ENCODE measurements at places on chromosomes 1 and 21.

DNA sequence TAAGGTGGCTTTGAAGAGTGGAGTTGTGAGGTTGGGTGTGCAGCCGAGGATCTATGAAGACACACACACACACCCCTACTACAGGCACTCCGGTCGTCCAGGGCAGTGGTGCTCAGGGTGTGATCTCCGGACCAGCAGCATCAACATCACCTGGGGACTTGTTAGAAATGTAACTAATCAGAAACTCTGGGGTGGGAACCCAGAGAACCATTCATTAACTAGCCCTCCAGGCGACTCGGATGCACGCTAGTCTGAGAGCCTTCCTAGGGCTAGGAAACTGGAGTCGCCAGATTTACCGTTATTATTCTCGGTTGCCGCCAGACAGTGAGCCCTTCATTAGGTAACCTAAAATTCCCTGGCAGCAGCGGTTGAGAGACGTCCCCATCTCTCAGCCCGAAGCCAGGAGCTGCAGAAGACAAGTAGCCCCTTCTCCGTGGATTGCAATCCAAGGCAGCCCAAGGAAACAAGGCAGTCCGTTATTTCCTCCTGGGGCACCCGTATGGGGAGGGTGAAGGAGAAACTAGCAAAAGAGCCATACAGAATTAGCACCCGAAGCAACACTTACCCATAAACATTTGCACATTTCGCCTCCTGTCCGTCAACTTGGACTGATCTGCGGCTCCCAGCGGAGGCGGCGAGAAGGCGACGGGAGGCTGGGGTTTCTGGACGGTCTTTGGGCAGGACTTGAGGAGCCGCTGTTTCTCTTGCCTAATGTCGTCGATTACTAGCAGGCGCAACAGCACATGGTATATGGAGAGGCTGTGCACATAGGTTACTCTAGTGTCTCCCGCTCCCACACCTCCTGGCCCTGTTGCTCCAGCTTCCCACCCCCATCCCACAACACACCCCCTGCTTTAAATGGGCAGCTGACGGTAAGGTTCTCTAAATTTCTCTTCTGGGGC is 2.9 kb upstream of the CCN1 start:
- H3K27ac ChIP-seq, result peak overlapping the region; percentile 88
- peaks cover 11% of the 10 kb centered on the region for H3K4me1 ChIP-seq
- DNase-seq, result peak; percentile 29

- no peak overlapping the region for H3K27ac ChIP-seq
- no peaks in the 10 kb centered on the region for H3K4me1 ChIP-seq
- H3K27me3 ChIP-seq, result no peaks in the 10 kb centered on the region
- no peaks in the 10 kb centered on the region for H3K36me3 ChIP-seq
- no peak for DNase-seq
- no peak overlapping the region for H3K4me3 ChIP-seq
Measured at GRCh38 chr1:102872526-102872925, 235.8 kb downstream of the COL11A1 start.

DNA sequence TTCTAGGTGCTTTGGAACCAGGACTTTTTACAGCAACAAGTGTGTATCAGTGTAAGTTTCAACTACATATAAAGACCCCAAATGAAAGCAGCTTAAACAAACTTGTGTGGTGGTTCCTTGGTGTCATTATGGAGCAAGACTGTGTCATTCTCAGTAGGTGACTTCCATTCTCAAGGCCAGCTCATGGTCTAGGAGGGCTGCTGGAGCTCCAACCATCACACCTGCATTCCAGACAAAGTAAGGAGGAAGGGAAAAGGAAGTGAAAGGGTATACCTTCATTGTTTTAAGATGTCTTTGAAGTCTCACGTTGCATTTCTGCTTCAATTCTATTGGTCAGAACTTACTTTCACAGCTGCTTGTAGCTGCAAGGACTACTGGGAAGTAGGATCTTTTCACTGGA is 188.6 kb downstream of the C1orf94 start:
- no peak overlapping the region for H3K4me3 ChIP-seq
- no peak overlapping the region for H3K27ac ChIP-seq
- H3K4me1 ChIP-seq, result no peaks in the 10 kb centered on the region
- DNase-seq, result no peak
- no peaks in the 10 kb centered on the region for H3K36me3 ChIP-seq

DNA sequence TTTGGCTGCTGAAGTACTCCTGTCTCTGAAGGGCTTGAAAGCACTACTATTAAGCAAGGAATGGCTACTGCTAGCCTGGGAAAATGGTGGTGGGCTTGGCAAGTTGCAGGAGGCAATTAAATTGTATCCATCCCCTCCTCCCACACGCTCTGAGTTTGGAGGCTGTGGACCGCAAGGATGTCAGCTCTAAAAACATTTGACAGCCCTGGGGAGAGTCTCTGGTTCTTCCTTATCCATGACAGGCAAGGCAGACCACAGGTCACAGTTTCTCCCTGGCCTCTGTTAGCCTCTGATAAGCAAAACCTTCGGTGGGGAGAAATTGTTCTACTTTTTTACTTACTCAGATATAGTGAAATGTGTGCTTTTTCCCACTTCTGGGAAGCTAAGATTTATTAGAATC is 46.6 kb downstream of the S1PR1 start:
- no peaks in the 10 kb centered on the region for H3K27me3 ChIP-seq
- no peaks in the 10 kb centered on the region for H3K4me1 ChIP-seq
- H3K27ac ChIP-seq, result no peak overlapping the region
- H3K4me3 ChIP-seq, result no peak overlapping the region

DNA sequence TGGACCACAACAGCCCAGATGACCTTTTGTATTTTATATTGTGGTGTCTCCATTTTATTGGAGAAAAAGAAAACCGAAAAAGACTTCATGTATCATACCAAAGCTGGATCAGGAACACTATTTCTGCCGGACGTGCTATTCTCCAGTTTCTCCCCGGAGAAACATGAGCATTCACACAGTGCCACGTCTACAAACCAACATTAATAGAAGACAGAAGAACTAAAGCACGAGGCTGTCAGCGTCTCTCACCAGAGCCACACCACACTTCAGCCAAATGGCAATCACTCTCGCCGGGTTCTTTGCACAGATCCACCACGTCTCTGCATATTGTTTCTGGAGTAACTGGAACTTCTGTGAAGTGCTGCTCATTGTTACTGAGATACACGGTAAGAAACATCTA is 24.8 kb downstream of the TP53BP2 start:
- H3K36me3 ChIP-seq, result peaks cover 21% of the 10 kb centered on the region
- DNase-seq, result no peak
- no peaks in the 10 kb centered on the region for H3K27me3 ChIP-seq
- peaks cover 11% of the 10 kb centered on the region for H3K4me1 ChIP-seq
- H3K4me3 ChIP-seq, result no peak overlapping the region

GRCh38 chr1:104132382-104132973 is 382.8 kb downstream of the AMY1C start:
- no peak overlapping the region for H3K4me3 ChIP-seq
- H3K27ac ChIP-seq, result no peak overlapping the region
- H3K36me3 ChIP-seq, result no peaks in the 10 kb centered on the region
- peak; percentile 67 for DNase-seq
- H3K27me3 ChIP-seq, result no peaks in the 10 kb centered on the region

- no peaks in the 10 kb centered on the region for H3K27me3 ChIP-seq
- no peak for DNase-seq
- H3K27ac ChIP-seq, result no peak overlapping the region
- H3K4me3 ChIP-seq, result no peak overlapping the region
- H3K4me1 ChIP-seq, result peaks cover 6% of the 10 kb centered on the region
Measured at GRCh38 chr1:53288002-53288789, 39.7 kb downstream of the LRP8 start.

DNA sequence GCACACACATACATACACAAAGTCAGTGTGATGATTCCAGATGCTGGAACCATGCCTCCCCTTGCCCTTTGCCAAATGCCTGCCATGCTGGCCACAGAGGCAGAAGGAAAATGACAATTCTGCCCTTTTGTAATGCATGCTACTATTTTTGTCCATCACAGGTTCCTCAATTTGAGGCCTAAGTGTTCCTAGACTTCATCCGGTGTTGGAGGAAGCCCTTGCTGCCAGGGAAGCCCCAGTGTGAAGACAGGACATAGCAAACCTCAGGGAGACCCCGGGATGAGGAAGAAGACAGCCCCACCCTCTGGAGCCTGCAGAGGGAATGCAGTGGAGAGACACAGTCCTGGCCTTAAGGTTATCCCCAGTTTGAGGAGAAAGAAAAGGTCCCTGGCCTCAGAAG is 14.4 kb downstream of the PRR9 start:
- no peak for DNase-seq
- no peaks in the 10 kb centered on the region for H3K27me3 ChIP-seq
- H3K27ac ChIP-seq, result no peak overlapping the region
- no peak overlapping the region for H3K4me3 ChIP-seq
- H3K4me1 ChIP-seq, result no peaks in the 10 kb centered on the region

- 0 out of 2 replicates have a peak overlapping the region, but pooled peaks have one; percentile 14 for H3K27ac ChIP-seq
- H3K36me3 ChIP-seq, result no peaks in the 10 kb centered on the region
- H3K4me3 ChIP-seq, result no peak overlapping the region
- no peaks in the 10 kb centered on the region for H3K4me1 ChIP-seq
Measured at GRCh38 chr1:176656257-176656995, 193.5 kb downstream of the PAPPA2 start.

- H3K4me1 ChIP-seq, result no peaks in the 10 kb centered on the region
- H3K36me3 ChIP-seq, result no peaks in the 10 kb centered on the region
- H3K27me3 ChIP-seq, result no peaks in the 10 kb centered on the region
- no peak overlapping the region for H3K4me3 ChIP-seq
- DNase-seq, result no peak
Measured at GRCh38 chr1:31640964-31641363, 3.7 kb downstream of the PEF1 start.

- no peak overlapping the region for H3K4me3 ChIP-seq
- no peaks in the 10 kb centered on the region for H3K36me3 ChIP-seq
- no peak for DNase-seq
Measured at GRCh38 chr1:7229696-7230631, 444.7 kb downstream of the CAMTA1 start.

DNA sequence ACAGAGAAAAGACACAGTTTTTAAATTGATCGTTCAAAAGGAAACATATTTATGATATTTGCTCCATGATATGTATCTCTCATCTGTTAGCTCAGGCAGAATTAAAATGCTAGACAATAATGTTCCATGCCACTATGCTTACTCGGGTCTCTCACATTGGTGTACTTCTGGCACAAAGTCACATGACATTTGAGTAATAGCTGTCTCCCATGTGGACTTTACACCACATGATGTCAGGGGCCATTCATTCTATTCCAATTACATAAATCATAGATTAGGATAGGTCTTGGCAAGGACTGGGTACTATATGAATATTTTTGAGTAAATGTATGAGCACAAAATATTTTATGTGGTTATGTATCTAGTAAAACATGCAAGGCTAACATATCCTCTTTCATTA is 648.4 kb downstream of the PLA2G4A start:
- no peaks in the 10 kb centered on the region for H3K36me3 ChIP-seq
- no peak overlapping the region for H3K27ac ChIP-seq
- no peaks in the 10 kb centered on the region for H3K27me3 ChIP-seq
- H3K4me1 ChIP-seq, result no peaks in the 10 kb centered on the region

GRCh38 chr1:218304281-218305039 is 19.4 kb downstream of the RRP15 start:
- no peak overlapping the region for H3K4me3 ChIP-seq
- H3K27ac ChIP-seq, result no peak overlapping the region
- H3K36me3 ChIP-seq, result peaks cover 26% of the 10 kb centered on the region

GRCh38 chr1:109632671-109633346 is 13.2 kb downstream of the AMPD2 start:
- no peak overlapping the region for H3K4me3 ChIP-seq
- peaks cover 8% of the 10 kb centered on the region for H3K36me3 ChIP-seq
- DNase-seq, result peak; percentile 53
- H3K27me3 ChIP-seq, result no peaks in the 10 kb centered on the region
- H3K27ac ChIP-seq, result no peak overlapping the region

DNA sequence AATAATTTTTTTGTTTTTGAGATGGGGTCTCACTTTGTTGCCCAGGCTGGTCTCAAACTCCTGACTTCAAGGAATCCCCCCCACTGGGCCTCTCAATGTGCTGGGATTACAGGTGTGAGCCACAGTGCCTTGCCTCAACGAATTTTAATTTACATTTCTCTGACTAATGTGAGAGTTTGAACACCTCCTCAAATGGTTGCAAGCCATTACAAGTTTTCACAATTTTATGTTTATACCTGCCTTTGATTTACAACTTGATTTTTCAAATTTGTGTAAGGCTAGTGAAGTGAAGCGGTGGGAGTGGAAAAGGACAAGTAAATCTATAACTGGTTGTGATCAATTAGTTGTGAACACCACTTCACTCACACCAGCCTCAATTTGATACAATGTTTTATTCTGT is 8.9 kb upstream of the RHBDL2 start:
- H3K36me3 ChIP-seq, result no peaks in the 10 kb centered on the region
- H3K27me3 ChIP-seq, result no peaks in the 10 kb centered on the region
- no peaks in the 10 kb centered on the region for H3K4me1 ChIP-seq
- H3K27ac ChIP-seq, result no peak overlapping the region

DNA sequence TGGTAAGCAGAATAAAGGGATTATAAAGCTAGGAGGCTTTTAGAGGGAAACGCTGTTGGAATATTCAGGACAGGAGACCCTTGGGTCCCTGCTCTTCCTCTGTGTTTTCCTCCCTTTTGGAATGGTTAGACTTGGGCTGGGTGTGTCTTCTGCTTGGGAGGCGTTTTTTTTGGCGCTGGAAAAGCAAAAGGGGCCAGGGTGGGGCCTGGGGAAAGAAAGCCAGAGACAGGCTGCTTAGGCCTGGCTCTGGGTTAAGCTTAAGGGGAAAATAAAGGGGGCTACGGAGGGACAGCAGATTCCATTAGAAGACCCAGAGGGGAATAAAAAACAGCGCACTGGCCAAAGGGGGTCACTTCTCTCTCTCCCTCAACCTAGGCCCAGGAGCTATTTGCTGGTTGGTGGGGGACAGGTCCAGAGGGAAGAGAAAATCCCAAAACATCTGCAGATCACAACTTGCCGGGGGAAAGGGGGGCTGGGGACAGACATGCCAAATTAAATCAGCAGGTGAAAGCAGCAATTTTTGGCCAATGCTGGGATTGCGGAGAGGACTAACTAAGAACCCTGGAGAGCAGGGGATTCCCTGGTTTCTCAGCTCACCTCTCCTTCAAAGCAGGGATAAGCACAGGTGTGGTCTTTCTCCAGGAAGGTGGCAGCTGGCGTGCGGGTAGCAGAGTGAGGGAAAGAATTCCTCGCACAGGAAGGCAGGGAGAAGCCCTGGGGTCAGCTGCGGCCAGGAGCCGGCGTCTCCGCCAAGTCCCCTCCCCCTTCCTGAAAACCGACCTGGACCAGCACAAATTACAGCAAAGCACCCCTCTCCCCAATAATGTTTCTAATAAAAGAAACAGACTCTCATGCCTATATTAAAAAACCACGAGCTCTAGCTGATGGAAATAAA is 82.2 kb upstream of the AK4 start:
- H3K4me3 ChIP-seq, result peak overlapping the region; percentile 73
- H3K27me3 ChIP-seq, result no peaks in the 10 kb centered on the region
- no peaks in the 10 kb centered on the region for H3K36me3 ChIP-seq
- peak; percentile 73 for DNase-seq
- H3K27ac ChIP-seq, result peak overlapping the region; percentile 58
